ENCODE measurements at places on chromosomes 4 and X.

- no peak for DNase-seq
Observed at GRCh38 chr4:54588404-54588803, 69.4 kb upstream of the KIT start.

GRCh38 chr4:8063974-8064563 is 94.5 kb downstream of the ABLIM2 start:
- DNase-seq, result no peak

GRCh38 chr4:76663824-76664223 is 228.8 kb downstream of the SHROOM3 start:
- DNase-seq, result no peak

DNA sequence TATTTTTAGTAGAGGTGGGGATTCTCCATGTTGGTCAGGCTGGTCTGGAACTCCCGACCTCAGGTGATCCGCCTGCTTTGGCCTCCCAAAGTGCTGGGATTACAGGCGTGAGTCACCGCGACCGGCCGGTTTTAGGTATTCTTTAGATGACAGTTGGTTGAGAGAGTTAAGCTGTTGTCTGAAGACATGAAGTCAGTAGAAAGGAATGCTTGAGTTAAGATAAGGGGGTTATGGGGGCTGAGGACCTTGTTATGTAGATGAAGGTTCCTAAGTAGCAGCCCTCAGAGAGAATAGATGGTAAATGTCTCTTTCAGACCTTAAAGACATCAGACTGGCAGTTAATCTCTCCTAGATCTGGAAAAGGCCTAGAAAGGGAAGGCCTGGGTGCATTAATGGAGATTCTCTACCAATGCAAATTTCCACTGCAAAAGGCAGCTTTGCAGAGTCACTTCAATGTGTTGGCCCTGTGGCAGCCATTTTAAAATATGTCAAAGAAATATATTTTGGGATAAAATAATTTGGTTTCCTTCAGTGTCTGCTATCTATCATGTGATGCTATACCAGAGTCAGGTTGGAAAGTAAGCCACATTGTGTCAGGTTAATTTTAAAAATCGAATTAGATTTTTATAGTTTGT is 6.4 kb upstream of the ZNF674 start:
- DNase-seq, result no peak

DNA sequence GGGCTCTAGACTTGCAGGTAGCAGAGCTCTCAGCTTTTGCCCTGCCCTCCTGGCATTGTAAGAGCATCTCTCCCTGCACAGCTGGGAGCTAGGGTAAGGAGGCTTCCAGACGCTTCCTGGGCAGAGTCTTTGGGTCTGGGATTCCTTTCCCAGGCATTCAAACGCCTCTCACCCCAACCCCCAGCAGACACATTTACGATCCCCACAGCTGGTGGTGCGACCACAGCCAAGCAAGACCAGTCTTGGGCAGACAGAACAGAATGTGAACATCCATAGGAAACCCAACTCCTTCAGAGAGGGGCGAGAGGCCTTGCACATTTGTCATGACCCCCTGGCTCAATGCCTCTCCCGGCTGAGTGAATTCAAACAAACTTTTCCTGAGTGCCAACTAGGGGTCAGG is 38.1 kb upstream of the CD99L2 start:
- DNase-seq, result no peak

DNA sequence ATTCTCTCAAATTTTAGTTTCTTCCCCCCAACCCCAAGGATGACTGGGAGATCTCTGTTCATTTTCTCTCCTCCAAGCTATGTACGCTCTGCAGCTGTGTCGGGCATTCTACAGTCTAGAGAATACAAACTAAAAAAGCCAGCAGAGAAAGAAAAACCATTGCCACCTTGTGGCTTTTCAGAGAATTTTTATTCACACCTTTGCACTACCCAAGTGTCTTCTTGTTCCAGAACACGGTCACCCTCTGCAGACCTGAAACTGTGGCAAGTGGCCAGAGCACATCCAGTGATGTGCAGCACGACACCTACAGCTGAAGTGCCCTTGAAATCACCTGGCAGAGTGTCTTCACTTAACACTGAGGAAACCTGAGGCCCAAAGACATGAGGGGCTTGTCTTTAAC is 68.6 kb downstream of the CHST7 start:
- DNase-seq, result no peak

GRCh38 chr4:173680278-173680677 is 150.2 kb upstream of the HAND2 start:
- DNase-seq, result no peak

DNA sequence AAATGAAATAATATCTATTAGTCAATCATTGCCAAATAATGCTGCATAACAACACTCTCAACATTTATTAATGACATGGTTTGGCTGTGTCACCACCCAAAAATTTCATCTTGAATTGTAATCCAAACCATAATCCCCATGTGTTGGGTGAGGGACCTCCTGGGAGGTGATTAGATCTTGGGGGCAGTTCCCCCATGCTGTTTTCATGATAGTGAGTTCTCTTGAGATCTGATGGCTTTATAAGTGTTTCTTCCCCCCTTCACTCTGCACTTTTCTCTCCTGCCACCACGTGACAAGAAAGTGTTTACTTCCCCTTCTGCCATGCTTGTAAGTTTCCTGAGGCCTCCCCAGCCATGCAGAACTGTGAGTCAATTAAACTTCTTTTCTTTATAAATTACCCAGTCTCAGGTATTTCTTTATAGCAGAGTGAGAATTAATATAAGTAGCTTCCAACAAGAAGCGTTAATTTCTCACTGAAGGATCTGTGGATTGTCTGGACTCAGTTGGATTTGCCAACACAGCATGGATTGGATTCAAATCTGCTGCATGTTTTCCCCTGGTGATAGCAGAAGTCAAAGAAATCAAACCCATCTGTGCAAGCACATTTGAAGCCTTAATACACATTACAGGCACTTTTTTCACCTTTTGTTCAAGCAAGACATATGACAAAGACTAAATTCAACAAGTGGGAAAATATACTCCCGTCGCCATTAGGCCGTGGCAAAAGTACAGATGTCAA is 216.6 kb downstream of the PDGFC start:
- no peak for DNase-seq

DNA sequence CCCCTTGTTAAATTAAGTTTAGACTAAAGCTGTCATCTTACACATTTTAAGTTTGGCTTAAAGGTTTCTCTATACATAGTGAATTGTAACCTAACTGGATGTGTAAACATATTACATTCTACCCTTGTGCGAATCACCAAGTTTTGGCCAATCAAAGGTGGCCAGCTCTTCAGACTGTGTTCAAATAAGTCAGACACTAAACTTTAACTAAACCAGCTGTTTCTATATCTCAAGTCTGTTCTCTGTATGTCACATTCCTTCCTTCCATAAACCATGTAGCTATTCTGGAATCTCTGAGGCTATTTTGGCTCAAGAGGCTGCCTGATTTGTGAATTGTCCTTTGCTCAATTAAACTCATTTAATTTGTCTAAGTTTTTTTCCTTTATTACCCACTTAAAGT is 6.7 kb downstream of the SULT1B1 start:
- DNase-seq, result no peak

- DNase-seq, result peak; percentile 67
Observed at GRCh38 chr4:13484749-13485221, 645 bp upstream of the RAB28 start.

DNA sequence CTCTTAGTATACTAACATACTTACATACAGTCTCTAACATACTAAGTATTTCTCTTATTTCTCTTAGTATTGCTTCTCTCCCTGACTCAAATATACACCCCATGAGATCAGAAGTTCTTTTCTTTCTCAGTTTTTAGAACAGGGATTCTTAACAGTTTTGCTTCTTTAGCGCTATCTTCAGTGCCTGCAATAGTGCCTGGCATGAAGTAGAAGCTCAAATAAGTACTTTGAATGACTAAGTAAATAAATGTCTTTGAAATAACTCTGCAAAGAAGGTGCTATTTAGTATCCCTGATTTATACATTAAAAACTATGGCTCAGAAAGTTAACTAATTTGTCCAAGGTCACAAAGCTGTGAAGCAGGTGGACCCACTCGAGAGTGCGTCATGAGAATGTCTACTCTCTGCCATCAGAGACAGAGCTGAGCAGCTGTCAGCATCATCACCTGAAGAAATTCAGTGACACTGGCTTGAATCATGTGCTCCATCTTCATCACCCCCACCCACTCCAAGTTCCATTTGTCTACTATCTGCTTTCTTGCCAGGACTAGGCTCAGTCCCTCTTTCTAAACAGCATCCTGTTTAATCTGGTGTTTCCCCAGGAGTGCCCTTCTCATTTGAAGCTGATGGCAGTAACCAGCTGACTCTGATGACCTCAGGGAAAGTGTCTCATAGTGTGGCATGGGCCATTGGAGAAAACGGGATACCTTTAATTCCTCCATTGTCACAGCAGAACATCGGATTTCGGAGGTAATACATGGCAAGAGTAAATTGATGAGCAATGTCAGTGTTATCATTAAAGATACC is 83.1 kb downstream of the CC2D2A start:
- peak; percentile 6 for DNase-seq

DNA sequence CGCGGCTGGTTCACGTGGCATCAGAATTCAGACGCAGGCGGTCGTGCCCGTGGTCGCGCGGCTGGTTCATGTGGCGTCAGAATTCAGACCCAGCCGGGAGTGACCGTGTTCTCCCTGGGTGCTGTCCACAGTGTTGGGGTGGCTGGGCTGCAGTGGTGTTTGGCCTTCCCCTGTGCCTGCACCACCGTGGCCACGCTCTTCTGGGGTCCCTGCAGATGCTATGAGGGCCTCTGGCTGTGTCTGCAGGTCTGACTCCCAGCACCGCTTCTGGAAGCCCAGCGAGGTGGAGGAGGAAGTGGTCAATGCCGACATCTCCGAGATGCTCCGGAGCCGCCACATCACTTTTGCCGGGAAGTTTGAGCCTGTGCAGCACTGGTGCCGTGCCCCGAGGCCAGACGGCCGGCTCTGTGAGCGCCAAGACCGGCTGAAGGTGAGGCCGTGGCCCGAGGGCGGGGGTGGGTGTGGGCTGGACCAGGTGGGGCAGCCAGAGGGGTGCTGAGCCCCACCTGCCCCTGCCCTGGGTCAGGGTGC is 26.4 kb downstream of the NKX1-1 start:
- no peak for DNase-seq

- DNase-seq, result no peak
Observed at GRCh38 chrX:27254656-27255055, 208.5 kb downstream of the PPP4R3C start.

GRCh38 chrX:153906126-153906917 is 1.8 kb downstream of the AVPR2 start:
- no peak for DNase-seq

DNA sequence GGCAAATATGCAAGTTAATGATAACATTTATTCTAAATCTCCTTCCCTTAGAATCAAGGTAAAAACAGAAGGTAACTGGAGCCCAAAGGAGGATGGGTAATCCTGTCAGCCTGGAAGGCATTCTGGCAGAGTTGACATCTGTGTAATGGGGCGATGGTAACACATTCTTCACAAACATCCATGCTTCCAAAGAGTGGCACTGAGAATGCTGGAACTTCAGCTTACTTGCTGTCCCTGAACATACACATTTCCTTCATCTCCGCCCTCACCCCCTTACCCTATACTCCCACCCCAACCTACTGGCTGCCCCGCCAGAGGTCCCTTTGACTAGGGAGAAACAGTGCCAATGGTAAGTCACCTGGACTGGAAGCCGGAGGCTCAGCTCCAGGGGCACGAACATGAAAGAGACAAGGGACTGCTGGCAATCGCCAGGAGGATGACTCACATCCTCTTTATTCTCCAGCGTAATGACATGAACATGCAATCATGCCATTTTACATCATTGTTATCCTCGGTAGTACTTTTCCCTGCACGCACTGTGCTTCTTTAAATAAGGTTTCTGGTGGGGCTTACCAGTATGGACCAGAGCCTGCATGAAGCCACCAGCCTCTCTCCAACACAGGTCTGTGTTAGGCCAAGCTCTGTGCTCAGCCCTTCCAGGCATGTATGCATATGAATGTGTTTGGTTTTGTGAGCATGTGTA is 694.2 kb upstream of the TENM3 start:
- no peak for DNase-seq

GRCh38 chr4:104501290-104501689 is 6.6 kb upstream of the CXXC4 start:
- DNase-seq, result no peak

DNA sequence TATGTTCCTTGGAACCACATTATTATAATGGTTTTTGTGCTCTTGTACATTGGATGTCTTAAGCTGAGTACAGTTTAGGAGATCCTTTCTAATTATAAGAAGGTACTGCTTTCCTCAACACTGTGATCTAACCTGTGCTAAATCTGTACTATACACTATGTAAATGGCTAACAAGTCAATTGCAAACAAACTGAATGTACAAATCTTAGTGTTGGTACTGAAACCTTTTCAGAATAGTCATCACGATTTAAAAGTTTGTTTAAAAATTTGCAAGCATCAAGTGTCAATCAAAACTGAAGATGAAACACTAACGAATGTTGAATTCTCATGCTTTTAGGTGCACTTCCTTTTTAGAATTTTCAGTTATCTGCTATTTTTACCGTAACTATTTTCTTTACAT is 2090.4 kb upstream of the TENM3 start:
- no peak for DNase-seq

DNA sequence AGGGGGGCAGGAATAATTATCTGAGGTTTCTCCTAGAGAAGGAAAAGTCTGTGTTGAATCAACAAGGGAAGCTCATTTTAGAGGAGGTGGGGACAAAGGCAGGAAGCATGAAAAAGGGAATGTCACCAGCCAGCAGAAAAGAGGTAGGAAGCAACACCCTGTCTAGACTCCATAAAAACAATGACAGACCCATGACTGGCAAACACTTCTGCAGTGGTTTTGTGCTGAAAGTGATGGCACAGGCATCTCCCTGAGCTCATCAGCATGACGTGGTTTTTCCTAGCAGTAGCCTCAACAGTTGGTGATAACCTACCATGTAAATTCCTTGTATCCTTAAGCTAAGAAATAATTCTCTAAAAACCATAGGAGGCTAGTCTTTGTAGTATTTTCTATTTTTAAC is 110.7 kb upstream of the GALNT7 start:
- no peak for DNase-seq

DNA sequence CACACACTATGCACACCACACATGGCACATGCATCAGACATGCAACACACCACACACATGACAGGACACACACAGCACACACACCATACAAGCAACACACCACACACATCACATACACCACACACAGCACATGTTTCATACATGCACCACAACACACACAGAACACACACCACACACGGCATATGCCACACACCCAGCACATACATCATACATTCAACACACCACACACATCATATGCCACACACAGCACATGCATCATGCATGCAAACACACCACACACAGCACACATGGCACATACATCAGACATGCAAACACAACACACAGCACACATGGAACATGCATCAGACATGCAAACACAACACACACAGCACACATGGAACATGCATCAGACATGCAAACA is 80.7 kb upstream of the LRPAP1 start:
- no peak for DNase-seq

Data from spinal cord (tissue), 10 donors.